Right kidney (tissue), 9 donors: ENCODE measurements at places on chromosomes 13 and 19.

- no peak for DNase-seq
Measured at GRCh38 chr13:111117961-111118360, 2.9 kb downstream of the ARHGEF7 start.

DNA sequence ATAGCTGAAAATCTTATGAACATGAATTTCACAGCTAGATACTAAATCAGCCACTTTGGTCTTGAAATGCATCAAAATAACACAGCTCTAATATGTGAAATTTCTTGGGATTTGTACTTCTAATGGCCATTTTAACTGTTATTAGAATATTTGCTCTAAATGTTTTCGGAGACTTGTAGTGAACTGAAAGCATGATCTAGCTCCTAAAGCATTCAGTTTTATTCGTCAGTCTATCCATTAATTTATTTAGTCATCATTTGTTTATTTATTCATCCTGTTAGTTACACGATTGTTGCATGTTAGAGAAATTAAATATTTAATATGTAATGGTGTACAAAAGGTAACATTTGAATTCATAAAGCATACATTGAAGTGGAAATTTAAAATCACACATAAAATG lies 1132.7 kb downstream of the SLITRK1 start:
- DNase-seq: no peak

GRCh38 chr13:32408296-32409000 lies 19.5 kb downstream of the N4BP2L1 start:
- peak; percentile 9 for DNase-seq

DNA sequence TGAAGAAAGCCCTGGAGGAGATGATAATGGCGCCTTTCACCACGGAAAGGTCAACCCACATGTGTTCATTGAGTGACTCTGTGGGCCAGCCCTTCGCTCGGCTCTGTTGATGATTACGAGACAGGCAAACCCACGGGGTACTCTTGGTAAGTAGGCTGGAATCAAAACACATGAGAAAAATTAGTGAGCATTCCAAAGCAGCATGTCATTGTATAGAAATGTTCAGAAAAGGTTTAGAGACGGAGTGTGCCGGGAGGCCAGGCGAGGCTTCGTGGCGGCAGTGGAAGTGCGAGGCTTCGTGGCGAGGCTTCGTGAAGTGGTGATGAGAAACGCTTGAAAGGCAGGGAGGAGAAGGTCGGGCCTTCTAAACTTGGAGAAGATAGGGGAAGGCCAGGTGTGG lies 144.3 kb downstream of the ZNF536 start:
- no peak for DNase-seq

DNA sequence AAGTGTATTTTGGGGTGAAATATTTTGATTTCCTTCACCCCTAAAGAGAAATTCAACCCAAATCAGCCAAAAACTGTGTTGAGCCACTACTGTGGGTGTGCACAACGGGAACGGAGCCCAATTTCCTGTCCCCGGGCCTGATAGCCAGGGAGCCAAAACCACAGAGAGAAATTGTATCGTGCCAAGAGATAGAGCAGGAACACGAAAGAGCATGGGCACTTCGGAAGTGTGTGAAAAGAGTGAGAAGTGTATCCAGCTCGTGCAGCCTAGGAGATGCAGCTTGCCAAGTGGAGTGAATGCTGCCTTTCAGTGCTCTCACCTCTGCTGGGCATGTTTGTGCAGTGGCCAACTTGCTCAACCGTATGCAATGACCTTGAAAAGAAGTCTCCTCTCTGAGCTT lies 19.4 kb upstream of the PLEKHF1 start:
- no peak for DNase-seq

DNA sequence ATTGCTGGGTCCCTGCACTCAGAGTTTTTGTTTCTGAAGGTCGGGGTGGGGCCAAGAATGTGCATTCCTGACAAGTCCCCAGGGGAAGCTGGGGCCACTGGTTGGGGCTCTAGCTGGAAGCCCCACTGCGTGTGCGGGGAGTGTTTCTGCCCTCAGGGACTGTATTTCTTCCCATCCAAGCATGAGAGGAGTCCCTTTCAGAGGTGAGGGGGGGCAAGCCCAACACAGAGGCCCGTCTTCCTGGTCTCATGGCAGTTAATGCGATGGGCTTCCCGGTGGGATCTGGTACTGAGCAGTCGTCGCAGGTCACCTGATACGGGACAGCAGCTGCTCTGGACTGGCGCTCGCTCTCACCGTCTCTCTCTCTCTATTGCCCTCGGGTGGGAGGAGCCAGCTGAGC lies 50.4 kb downstream of the GPR12 start:
- DNase-seq: no peak

DNA sequence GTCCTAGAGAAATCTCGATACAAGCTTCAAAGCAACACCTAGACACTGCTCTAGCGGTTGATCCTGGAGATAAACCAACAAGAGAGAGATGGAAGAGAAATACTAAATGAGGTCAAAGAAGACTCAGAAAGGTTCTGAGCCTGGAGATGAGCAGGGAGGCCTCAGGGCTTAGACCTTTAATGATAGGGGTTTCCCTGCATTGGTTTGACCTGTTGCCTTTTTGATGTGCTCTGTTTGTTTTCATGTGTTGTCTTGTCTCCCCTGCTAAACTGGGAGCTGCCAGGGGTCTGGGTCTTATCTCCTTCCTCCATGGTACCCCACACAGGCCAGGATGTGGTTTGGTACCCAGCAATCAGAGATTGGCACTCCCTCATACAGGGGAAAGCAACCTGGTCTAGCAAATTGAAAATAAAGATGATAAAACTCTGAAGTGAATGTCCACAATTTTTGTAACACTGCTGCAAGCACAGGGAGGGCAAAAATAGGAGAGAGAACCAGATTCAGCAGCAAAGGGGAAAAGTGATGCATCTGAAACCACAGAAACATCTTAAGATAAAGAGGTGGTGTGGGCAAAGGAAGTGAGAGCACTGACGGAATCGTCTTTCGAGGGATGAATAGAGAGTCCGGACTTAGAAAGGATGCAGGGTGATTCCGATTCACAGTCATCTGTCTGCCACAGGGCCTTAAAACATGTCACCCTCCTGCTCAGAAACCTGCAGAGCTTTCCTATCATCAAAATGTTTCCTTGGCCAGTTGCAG lies 3.5 kb downstream of the FFAR2 start:
- DNase-seq: no peak

- no peak for DNase-seq
Measured at GRCh38 chr19:45469945-45470761, 2.4 kb downstream of the FOSB start.

DNA sequence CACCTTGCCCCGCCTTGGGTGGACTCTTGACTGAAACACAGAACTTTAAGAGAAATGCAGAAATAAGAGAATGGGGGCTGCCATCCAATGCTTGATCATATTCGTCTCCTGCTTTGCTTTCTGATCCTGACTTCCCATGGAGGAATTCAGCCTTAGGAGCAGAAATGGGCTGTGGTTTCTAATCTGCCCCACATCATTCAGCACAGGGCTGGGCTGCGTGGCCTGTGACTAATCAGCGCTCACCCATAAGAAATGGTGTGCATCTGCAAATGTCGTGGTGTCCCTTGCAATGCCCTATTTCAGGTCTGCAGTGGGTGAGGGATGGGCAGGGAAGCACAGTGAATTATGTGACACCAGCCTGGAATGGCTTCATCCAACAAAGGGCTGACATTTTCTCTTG lies 60.7 kb upstream of the URI1 start:
- DNase-seq: no peak

GRCh38 chr13:97921176-97921816 lies 32.2 kb upstream of the IPO5 start:
- no peak for DNase-seq

GRCh38 chr13:41610404-41610803 lies 153.1 kb downstream of the RGCC start:
- no peak for DNase-seq

GRCh38 chr19:46678110-46678732 lies 17.2 kb upstream of the DACT3 start:
- DNase-seq: no peak

DNA sequence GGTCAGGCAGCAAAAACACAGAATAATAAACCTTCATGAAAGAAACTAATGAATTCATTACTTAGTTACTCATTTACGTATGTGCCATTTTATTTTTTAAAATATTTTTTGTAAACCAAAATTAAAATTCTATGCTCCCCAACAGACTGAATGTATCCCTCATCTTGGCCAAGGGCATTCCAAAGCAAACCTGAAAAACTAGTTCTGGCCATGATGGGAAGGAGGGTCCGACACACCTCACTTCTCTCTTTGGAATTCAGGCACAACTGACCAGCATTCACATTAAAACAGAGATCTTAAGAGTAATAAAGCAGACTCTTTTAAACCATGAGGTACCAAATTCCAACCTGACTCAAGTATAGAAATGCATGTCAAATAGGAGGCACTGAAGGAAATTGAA lies 1576.9 kb upstream of the SPRY2 start:
- DNase-seq: peak; percentile 11

- DNase-seq: peak; percentile 56
Measured at GRCh38 chr19:17025991-17026658, 485 bp downstream of the CPAMD8 start.

GRCh38 chr13:22336460-22336859 lies 665.6 kb downstream of the FGF9 start:
- DNase-seq: no peak

DNA sequence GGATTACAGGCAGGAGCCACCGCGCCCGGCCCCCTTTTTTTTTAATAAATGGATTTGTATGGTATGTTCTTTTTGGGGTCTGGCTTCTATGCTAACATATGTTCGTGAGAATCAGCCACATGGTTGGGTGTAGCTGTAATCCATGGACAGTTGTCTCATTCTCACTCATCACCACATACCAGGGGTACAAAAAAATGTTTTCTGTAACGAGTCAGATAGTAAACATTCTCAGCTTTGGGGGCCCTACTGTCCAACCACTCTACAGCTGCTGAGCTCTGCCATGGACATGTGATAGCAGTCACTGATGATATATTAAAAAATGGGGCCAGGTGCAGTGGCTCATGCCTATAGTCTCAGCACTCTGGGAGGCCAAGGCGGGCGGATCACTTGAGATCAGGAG lies 5.1 kb upstream of the RETN start:
- no peak for DNase-seq

DNA sequence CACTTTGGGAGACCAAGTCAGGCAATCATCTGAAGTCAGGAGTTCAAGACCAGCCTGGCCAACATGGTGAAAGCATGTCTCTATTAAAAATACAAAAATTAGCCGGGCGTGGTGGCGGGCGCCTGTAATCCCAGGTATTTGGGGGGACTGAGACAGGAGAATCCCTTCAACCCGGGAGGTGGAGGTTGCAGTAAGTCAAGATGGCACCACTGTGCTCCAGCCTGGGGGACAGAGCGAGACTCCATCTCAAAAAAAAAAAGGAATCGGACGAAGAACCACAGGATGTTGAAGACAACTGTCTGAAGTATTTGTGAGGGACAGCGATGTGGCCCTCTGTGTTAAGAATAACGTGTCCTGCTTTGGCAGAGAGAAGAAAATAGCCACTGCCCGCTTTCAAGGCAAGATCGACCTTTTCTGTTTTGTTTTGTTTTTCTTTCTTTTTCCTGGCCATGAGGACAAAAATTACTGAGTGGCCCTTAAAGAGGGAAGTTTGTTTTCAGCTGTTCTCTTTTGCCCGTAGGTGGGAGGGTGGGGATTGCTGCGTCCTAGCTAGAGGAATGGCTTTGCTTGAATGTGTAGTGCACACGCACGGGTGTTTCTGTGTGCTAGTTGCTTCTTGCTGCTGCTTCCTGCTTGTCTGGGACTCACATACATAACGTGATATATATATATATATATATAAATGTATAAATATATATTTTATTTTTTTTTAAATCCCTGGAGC lies 6.2 kb upstream of the PRKCG start:
- no peak for DNase-seq

- no peak for DNase-seq
Measured at GRCh38 chr19:530134-531008, 1.2 kb upstream of the CDC34 start.
